Activated CD4-positive, alpha-beta memory T cell treated with anti-CD3 and anti-CD28 coated beads for 36 hours (primary cell): ENCODE measurements at places on chromosomes 4 and X. TPM values are rescaled to one million over a fixed set of nuclear protein-coding genes. Genes with fewer than 3 reads are reported as not detected.
A peak's percentile ranks its signal among the peaks of the same experiment; 100 is the strongest.

DNA sequence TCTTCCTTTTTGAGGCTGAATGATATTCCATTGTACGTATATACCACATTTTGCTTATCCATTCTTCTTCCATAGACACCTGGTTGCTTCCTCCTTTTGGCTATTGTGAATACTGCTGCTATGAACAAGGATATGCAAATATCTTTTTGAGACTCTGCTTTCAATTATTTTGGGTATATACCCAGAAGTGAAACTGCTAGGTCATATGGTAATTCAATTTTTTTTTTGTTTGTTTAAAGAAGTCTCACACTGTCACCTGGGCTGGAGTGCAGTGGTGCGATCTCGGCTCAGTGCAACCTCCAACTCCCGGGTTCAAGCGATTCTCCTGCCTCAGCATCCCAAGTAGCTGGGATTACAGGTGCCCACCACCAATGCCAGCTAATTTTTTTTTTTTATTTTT lies 75.3 kb downstream of the METTL14 start:
- H3K27me3 ChIP-seq = no peaks in the 10 kb centered on the region
- H3K4me1 ChIP-seq = no peaks in the 10 kb centered on the region
- DNase-seq = no peak
- peaks cover 37% of the 10 kb centered on the region for H3K36me3 ChIP-seq

DNA sequence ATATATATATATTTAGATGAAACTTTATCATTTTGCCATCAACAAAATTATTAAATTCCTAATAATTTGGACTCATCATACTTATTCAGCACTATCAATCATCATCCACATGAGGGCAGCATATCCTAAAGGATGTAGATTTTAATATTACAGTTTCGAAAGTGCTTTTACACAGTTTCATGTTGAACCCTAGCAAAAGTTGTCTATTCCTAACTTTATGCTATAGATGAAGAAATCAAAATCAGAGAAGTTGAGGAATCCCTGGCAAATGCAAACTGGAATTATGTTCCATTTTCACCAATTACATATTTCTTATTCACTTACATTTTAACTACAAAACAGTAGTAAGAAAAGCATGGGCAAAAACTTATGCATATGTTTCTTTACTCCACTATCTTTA lies 36.6 kb upstream of the UGT2A1 start:
- no peak overlapping the region for H3K27ac ChIP-seq
- H3K27me3 ChIP-seq = no peaks in the 10 kb centered on the region
- peaks cover 2% of the 10 kb centered on the region for H3K4me1 ChIP-seq
- H3K4me3 ChIP-seq = no peak overlapping the region
- H3K36me3 ChIP-seq = no peaks in the 10 kb centered on the region

DNA sequence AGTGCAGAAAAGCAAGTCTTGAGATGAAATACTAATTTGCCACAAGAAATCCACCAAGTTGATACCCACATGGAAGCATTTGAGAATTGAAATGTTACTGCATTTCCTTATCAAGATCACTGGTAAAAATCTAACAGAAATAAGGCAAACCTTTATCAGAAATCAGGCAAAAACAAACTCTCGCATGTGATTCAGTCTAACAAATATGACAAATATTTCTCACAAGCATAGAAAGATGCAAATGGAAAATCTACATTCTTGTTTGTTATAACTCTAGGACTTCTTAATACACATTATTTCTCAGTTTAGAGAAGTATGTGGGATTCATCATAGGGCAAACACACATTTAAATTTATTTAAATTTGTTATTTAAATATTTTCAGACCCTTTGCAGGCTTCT lies 52.9 kb downstream of the TXK start:
- H3K4me1 ChIP-seq = peaks cover 19% of the 10 kb centered on the region
- H3K27ac ChIP-seq = no peak overlapping the region
- H3K27me3 ChIP-seq = no peaks in the 10 kb centered on the region
- DNase-seq = no peak
- no peak overlapping the region for H3K4me3 ChIP-seq

CFAP47 gene
- not detected for total RNA-seq

CYTL1 gene
- total RNA-seq = not detected

GRCh38 chrX:13000301-13000811 lies 25.4 kb downstream of the TMSB4X start:
- DNase-seq = peak; percentile 59
- peak overlapping the region; percentile 94 for H3K27ac ChIP-seq
- H3K4me3 ChIP-seq = peak overlapping the region; percentile 60
- peaks cover 70% of the 10 kb centered on the region for H3K4me1 ChIP-seq
- no peaks in the 10 kb centered on the region for H3K27me3 ChIP-seq
- H3K36me3 ChIP-seq = no peaks in the 10 kb centered on the region

DNA sequence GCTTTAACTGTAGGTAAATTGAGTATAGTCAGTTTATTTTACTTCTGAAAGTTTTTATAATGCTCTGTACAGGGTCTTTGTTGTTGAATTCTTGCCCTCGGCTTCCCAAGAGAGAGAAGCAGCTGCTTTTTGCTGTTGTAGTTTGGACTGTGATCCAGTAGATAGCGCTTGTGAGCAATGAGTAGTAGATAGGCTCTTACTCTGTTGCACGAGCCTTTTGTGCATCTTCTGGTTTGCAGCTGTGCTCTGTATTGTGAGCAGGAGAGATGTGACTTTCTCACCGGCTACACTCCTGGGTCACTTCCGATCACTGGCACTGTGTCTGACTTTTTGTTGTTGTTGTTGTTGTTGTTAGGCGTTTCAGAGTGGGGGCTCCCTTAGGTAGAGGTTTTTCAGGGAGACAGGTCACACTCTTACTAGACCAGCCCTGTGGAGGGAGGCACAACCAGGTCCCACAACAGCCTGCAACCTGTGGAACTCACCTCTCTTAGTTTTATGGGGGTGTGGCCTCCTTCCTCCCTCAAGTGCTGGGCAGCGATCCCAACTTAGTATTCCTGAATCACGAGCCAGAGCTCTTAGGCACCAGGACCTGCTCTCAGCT lies 822.1 kb upstream of the GALNTL6 start:
- no peaks in the 10 kb centered on the region for H3K4me1 ChIP-seq
- no peak for DNase-seq
- H3K27ac ChIP-seq = no peak overlapping the region
- H3K4me3 ChIP-seq = no peak overlapping the region
- H3K27me3 ChIP-seq = no peaks in the 10 kb centered on the region

DNA sequence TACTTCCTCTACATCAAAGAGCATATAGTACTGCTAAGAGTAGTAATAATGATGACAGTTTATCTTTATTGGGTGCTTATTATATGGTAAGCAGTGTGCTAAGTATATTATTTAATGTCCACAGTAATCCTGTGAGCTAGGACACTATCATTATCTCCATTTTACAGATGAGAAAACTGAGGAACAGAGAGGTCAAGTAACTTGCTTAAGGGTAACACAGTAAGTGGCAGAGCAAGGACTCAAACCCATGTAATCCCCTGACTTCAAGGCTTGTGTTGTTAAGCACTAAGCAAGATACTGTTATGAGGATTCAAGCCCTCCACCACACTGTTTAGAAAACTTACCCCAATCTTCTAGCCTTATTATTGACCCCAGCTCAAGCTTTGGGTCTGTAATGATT lies 202.4 kb downstream of the ENOX2 start:
- H3K27ac ChIP-seq = no peak overlapping the region
- no peaks in the 10 kb centered on the region for H3K4me1 ChIP-seq
- H3K27me3 ChIP-seq = no peaks in the 10 kb centered on the region
- no peak for DNase-seq
- H3K36me3 ChIP-seq = peaks cover 1% of the 10 kb centered on the region

ATOH1 gene
- total RNA-seq = not detected

GRCh38 chr4:1399508-1400190 lies 6.6 kb downstream of the NKX1-1 start:
- no peak overlapping the region for H3K27ac ChIP-seq
- DNase-seq = peak; percentile 3
- peaks cover 23% of the 10 kb centered on the region for H3K27me3 ChIP-seq
- H3K36me3 ChIP-seq = peaks cover 3% of the 10 kb centered on the region

DNA sequence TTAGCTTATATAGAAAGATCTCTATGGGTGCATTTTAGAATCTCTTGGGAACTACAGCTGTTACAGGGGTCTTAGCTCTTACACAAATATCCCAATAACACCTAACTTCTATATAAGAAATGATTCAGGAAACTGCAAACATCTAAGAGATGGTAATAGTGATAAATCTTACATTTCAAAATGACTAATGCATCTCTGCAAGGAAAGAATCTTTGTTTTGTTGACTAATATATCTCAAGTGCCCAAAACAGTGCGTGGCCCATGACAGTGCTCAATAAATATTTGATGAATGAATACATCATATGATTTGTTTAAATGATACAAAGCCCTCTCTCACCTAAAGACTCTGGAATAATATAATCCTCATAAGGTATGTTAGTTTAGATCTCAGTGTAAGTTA lies 47.5 kb downstream of the CENPE start:
- no peaks in the 10 kb centered on the region for H3K27me3 ChIP-seq
- no peak for DNase-seq
- H3K4me1 ChIP-seq = no peaks in the 10 kb centered on the region
- H3K27ac ChIP-seq = no peak overlapping the region
- H3K36me3 ChIP-seq = peaks cover 43% of the 10 kb centered on the region
- no peak overlapping the region for H3K4me3 ChIP-seq

DNA sequence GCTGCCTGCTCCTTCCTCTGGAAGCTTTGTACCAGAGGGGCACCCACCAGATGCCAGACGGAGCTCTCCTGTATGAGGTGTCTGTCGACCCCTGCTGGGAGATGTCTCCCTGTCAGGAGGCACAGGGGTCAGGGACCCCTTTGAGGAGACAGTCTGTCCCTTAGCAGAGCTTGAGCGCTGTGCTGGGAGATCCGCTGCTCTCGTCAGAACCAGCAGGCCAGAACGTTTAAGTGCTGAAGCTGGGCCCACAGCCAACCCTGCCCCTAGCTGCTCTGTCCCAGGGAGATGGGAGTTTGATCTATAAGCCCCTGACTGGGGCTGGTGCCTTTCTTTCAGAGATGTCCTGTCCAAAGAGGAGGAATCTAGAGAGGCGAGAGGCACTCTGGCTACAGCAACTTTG lies 260.3 kb upstream of the GPRIN3 start:
- H3K36me3 ChIP-seq = no peaks in the 10 kb centered on the region
- peaks cover 8% of the 10 kb centered on the region for H3K4me1 ChIP-seq
- no peak overlapping the region for H3K4me3 ChIP-seq
- H3K27ac ChIP-seq = no peak overlapping the region
- peaks cover 4% of the 10 kb centered on the region for H3K27me3 ChIP-seq

HTR2C gene
- not detected for total RNA-seq

DNA sequence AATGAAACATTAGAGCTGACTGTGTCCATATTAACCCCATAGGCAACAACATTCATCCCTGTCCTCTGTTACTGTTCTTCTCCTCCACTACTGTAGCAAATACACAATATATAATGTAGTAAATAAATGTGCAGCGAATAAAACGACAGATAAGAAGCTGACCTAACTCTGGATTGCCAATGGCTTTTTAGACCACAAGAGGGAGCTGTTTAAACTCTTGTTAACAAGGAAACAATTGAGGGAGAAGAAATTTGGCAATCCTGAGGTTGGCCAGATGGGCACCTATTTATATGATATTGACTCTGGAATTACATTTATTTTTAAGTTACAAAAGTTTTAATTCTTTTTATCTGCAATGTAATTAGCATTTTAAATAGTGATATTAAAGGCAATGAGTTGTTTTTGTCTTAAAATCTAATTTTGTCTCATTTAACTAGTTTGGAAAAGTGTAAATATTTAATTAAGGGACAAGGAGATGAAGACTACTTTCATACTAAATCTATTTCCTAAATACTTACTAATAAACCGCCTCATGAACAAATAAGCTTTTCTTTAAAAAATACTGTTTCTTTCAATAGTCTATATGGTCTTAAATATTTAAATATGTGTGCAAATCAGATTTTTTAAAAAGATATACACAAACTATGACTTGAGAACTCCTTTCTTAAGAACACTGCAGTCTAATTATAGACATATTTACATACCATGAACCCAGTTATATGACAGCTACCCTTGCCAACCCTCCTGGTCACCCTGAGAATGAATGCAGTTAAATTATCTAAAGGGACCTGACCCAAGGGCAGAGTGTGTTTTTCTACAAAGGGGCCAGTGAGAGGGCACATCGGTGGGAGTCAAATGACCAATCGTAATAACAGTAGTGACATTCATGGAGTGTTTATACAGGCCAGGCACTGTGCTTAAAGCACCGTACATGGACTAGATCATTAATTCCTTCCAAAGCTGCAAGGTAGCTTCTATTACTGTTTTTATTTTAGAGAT lies 52.9 kb upstream of the HPF1 start:
- no peaks in the 10 kb centered on the region for H3K36me3 ChIP-seq
- no peaks in the 10 kb centered on the region for H3K4me1 ChIP-seq
- no peak for DNase-seq
- no peak overlapping the region for H3K4me3 ChIP-seq

- no peak overlapping the region for H3K27ac ChIP-seq
- H3K4me3 ChIP-seq = no peak overlapping the region
- H3K27me3 ChIP-seq = no peaks in the 10 kb centered on the region
- no peak for DNase-seq
- no peaks in the 10 kb centered on the region for H3K4me1 ChIP-seq
These were observed 19.9 kb upstream of the PABPC5 start for GRCh38 chrX:91414713-91415112.

PCYT1B gene
- 0.24 TPM for total RNA-seq

DNA sequence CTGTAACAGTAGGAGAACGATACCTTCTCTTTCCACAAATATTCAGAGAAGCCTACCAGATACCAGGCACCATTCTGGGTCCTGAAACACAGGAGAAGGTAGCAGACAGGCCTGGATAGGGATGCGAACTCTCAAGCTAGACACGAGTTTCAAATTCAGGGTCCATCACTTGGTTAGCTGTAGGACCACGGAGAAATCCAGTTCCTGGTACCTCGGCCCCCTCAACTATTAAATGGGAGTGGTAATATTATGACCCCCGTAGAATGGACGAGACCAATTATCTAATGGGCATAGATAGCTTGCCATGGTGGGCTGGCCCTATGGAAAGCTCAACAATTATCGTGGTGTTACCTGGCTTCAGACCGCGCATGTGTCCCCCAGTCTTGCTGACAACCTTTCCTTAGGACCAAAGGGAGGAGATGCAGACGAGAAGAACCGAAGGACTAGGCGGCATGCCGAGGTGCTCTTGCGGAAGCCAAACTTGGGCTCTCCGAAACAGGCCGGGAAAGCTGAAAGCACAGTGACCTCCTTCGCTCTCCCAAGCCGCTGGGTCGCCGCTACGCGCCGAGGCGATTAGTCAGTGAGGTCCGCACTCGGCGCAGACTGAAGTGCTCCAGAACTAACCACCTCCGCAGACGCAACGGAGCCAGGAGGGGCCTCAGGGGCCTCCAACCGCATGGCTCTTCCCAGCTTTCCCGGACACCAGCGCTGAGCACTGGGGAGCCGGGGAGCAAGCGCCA lies 19.6 kb downstream of the NKX3-2 start:
- H3K36me3 ChIP-seq = peaks cover 6% of the 10 kb centered on the region
- no peak overlapping the region for H3K27ac ChIP-seq
- no peak overlapping the region for H3K4me3 ChIP-seq
- peaks cover 24% of the 10 kb centered on the region for H3K4me1 ChIP-seq

CCDC160 gene
- total RNA-seq = not detected

- H3K4me1 ChIP-seq = peaks cover 14% of the 10 kb centered on the region
- no peak for DNase-seq
- H3K4me3 ChIP-seq = no peak overlapping the region
- peaks cover 36% of the 10 kb centered on the region for H3K27me3 ChIP-seq
- H3K36me3 ChIP-seq = no peaks in the 10 kb centered on the region
These were observed 3.1 kb downstream of the FRMPD3 start for GRCh38 chrX:107452581-107452980.

GRCh38 chrX:107629540-107629909 lies 1.2 kb downstream of the PRPS1 start:
- H3K4me3 ChIP-seq = peak overlapping the region; percentile 84
- H3K27me3 ChIP-seq = no peaks in the 10 kb centered on the region
- peaks cover 3% of the 10 kb centered on the region for H3K36me3 ChIP-seq
